ENCODE measurements at places on chromosomes 3 and 15.

GRCh38 chr3:87333393-87333892 lies 57.1 kb upstream of the POU1F1 start:
- peak; percentile 88 for DNase-seq

DNA sequence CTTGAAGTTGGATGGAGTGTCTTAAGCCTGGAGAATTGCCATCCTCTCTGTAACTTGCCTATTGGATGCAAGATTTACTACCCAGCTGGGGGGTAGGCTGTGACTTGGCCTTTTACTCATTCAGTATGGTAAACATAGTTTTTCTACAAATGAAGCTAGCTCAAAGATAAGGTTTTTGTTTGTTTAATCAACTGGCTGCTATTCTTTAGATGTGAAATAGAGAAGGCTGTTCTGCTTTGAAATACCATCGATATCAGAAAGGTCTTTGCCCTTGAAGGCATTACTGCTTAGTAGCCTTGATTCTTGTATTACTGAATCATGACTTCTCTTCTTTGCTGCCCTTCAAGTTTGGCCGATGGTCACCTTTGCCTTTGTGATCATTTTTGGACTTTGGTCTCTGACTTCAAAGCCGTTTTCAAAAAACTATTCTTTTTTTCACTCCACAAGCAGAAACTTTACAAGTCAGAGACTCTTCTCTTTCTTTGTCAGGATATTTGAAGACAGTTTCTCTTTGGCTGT lies 83.1 kb downstream of the GAP43 start:
- peak; percentile 28 for DNase-seq

DNA sequence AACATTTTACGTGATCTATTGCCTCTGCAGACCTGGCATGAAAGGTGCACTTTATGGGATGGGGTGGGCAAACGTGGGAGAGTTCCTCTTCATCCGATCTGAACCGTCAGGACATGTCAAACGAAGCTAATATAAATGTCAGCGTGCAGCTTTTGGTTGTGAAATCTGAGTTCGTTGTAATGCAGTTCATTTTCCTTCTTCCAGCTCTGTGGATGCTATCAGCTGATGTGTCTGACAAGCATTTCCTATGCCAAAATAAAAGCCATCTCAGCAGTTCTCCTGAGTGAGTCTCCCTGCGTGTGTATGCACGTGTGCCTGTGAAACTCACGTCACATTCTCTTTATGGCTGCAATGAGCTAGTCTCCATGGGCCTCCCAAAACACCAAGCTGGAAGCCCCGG lies 512.3 kb downstream of the MCTP2 start:
- no peak for DNase-seq

DNA sequence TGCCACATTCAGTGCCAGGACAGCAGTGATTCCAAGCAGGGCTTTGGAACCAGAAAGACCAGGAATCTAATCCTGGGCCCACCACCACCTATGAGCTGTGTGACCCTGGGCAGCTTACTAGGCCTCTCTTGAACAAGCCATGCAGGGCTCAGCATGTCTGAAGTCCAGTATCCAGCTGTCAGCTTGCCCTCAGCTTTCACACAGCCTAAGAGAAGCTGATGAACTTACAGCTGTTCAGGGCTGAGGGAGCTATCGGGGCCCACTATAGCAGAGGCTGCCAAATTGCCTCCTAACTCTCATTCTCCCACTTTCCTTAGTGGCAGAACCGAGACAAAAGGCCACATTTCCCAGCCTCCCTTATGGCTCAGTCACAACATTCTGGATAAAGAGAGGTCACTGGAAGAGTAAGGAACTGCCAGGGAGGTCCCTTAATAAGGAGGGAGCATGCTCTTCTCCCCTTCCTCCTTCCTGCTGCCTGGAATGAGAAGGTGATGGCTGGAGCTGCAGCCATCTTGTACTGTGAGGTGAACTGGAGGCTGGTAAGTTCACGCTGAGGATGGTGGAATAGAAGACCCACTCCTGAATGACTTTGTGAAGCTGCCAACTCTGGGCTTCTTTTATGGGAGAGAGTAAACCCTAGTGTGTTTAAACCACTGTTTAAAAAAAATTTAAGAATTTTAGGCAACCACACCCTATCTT lies 34.5 kb downstream of the FEM1B start:
- no peak for DNase-seq

DNA sequence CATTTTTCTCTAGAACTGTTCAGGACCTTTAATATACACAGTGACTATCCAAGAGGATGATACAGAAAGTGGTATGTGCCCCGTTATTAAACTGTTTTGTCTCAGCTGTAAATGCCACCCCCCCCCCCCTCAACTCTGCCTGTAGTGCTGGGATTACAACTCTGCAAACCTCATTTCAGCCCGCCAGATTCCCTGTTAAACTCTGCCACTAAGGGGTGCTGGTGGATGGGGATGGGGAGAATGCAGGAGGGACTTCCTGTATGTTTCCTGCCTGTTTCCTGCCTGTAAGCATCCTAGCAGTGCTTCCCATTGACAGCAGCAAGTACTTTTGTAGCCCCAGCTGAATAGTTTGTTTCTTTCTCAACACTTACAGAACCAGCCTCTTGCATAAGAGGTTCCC lies 301.7 kb upstream of the RORA start:
- DNase-seq = peak; percentile 10

DNA sequence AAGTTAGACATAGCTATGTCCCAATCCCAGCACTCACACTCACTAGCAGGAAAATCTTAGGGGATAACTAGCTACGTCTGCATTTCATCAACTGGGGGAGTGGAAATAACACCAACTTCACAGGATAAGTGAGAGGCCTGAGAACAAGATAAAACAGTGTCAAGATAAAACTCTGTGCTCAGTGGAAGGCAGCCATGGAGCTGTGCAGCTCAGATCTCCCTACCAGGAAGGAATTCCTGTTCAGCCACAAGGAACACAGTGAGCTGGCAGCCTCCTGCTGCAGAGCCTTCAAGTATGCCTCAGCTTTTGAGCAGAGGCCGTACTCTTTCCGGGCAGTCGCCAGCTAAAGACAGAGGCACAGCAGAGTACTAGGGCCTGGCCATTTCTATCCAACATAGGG lies 115.8 kb upstream of the TOPAZ1 start:
- DNase-seq = peak; percentile 18
